ENCODE measurements at places on chromosomes 7 and 10.

GRCh38 chr7:20895563-20895962 lies 108.9 kb upstream of the SP8 start:
- DNase-seq, result no peak

- no peak for DNase-seq
These were observed 558 bp downstream of the ARHGAP22 start for GRCh38 chr10:48604039-48604990.

DNA sequence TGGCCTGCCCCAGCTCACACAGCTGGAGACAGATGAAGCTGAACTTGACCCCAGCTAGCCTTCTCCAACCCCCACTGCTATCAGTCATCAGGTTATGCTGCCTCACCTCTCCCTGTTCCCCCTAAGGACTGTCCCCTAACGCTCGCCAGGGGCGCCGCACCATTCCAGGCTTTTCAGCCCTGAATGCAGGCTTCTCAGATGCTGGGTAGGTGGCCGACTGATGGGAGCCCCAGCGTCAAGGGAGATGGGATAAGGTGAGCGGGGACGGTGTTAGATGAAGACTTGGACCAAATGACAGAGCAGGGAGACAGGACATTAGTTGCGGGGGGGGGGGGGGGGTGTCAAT lies 15.8 kb upstream of the OPALIN start:
- no peak for DNase-seq

- DNase-seq, result no peak
These were observed 28.7 kb downstream of the NUP42 start for GRCh38 chr7:23210506-23210905.

DNA sequence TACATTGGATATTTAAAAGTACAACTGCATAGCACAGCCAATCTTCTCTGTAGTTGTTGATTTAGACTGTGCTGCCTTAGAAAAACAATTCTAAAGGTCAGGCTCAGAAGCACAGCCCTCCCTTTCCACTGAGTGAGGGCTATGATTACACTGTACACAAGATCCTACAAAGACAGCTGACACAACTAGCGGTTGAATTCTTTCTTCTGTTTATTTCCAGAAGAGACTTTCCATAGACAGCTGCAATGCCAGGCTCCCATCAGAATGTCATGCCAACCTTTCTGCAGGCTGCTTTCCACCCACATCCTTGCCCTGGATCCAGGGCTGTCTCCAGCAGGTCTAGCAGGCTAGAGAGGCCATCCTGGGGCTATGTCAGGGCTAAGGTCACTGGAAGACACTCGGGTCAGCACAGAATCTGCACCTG lies 39.3 kb downstream of the FAM13C start:
- DNase-seq, result no peak

DNA sequence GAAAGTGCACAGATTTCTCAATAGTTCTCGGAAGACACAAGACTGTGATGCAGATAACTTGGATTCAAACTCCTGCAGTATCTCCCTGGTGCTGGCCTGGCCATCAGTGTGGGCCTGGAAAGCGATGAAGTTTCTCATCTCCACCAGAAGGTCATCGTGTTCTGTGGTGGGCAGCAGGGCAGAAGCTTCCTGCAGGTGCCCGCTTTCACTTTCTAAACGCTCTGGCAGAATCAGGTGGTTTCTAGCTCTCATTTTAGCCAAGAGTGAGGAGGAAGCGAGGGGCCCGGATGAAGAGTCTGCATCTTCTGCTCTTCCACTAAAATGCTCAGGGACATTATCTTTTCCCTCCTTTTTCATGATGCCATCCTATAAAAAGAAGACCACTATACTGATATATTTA lies 63.0 kb upstream of the DRGX start:
- no peak for DNase-seq

GRCh38 chr10:50917486-50917885 lies 32.1 kb upstream of the A1CF start:
- DNase-seq, result peak; percentile 74

DNA sequence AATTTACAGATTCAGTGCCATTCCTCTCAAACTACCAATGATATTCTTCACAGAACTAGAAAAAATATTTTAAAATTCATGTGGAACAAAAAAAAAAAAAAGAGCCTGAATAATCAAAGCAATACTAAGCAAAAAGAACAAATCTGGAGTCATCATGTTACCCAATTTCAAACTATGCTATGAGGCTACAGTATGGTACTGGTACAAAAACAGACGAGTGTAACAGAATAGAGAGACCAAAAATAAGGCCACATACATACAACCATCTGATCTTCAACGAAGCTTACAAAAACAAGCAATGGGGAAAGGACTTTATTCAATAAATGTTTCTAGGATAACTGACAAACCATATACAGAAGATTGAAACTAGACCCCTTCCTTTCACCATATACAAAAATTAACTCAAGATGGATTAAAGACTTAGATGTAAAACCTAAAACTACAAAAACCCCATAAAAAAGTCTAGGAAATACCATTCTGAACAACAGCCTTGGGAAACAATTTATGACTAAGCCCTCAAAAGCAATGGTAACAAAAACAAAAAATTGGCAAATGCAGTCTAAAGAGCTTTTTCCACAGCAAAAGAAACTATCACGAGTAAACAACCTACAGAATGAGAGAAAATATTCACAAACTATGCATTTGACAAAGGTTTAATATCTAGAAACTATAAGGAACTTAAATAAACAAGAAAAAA lies 207.7 kb downstream of the PTN start:
- no peak for DNase-seq

GRCh38 chr7:90726120-90726519 lies 130.0 kb downstream of the CDK14 start:
- DNase-seq, result peak; percentile 19

DNA sequence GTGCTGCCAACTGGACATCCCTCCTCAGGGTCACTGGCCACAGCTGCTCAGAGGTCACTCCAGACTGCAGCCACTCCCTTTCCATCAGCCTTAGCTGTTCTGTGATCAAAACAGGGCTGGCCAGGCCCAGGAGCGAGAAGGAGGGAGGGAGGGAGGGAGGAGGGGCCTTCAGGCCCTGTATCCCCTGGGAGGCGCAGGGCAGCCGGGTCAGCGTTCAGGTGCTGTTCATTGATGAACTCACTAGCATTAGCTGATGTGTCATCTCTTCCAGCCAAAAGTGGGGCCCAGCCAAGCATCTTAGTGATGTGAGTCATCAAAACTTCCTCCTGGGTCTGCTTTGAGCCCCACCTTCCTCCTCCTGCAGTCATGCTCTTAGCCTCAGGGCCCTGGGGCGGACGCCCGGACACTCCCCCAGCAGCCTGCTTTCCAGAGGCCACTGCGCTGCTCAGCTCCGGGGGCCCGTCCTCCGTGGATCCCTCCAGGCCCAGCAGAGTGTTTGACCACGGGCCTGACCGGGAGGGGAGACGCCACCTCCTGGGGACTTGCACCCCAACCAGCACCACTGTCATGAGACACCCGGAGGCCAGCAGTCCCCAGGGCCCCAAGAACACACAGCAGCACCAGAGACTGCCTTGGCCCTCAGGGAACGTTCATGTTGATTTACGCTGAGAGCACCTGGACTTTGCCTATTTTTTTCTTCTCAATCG lies 149.2 kb downstream of the PRKAG2 start:
- peak; percentile 98 for DNase-seq

DNA sequence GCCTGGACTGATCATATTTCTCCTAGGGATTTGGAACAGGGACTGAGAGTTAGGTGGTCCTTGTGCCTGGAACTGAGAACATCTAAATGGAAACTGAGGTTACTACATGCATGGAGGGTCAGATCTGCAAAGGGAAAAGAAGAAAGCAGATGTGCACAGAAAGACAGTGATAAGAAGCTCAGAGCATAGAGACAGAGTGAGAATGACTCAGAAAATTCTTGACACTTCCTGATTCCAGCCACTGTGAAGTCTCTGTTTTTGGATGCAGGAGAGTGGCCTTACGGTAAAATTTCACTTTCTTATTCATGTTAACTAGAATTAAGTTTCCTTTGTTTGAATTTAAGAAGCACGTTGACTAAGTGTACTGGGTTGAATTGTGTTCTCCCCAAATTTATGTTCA lies 241.7 kb downstream of the TMEM26 start:
- no peak for DNase-seq

- DNase-seq, result no peak
These were observed 3.9 kb downstream of the ADD3 start for GRCh38 chr10:110011681-110012080.

- DNase-seq, result no peak
These were observed 44.2 kb downstream of the DRGX start for GRCh38 chr10:49351669-49352068.

Measured in AG08395 (cell line).